ENCODE measurements at places on chromosomes 1 and 21.

DNA sequence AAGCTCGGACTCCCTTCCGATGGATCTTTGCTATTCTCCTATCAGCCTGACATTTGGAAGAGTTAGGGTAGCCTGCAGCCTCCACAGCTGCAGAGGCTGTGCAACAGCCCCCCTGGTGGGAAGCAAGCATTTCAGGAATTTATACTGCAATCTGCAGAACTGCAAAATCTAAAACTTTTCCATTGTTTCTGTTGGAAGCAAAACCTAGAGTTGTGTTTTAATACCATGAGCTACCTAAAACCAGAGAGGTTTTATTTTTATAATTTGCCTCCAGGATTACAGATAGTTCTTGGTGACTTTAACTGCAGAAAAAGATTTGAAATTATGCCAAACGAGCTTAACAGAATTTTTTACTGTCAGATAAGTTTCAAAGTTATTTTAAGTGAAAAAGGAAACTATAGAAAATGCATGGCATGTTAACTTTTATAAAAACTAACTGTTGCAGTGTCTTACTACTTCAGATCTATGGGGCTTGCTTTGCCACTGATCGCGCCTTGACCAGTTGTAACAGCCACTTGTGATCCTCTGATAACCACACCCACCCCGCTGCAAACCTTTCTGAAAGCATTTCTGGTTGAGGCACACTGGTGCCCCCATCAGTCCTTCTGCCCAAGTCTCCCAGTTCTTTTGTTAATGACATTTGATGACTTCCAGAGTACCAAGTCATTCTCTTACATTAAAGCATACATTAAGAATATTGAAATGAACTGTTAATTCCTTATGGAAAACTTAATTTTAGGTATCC is 64.8 kb downstream of the PRDM2 start:
- no peak for DNase-seq

GRCh38 chr1:109307274-109308021 is 637 bp upstream of the MYBPHL start:
- DNase-seq = no peak

GRCh38 chr1:80675454-80675853 is 1125.3 kb upstream of the ADGRL2 start:
- no peak for DNase-seq

DNA sequence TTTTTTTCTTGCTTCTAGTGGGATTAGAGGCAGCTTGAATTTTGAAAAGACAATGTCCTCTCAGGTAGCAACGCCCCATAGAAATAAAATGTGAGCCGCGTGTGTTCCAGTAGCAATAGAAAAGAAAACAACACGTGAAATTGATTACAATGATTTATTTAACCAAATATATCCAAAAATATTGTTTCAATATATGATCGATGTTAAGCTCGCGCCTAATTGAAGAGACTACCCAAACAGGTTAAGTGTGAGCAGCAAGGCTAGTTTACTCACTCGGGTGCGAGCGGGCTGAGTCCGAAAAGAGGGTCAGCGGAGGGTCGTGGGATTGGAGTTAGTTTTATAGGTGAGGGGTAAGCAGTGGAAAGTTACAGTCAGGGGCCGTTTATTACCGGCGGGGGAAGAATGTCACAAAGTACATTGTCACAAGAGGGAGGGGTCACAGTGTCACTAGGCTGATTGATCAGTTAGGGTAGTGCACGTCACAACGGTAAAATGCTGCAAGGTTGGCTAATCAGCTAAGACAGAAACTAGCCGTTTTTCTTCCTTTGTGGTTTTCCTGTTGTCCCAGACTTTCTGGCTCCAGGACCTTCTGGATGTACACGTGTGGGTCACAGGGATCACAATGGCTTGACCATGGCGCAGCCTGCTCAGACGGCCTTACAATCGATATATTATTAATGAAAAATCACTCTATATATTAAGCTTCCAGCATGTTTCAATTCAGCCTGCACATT is 697 bp upstream of the ZNF670 start:
- no peak for DNase-seq

DNA sequence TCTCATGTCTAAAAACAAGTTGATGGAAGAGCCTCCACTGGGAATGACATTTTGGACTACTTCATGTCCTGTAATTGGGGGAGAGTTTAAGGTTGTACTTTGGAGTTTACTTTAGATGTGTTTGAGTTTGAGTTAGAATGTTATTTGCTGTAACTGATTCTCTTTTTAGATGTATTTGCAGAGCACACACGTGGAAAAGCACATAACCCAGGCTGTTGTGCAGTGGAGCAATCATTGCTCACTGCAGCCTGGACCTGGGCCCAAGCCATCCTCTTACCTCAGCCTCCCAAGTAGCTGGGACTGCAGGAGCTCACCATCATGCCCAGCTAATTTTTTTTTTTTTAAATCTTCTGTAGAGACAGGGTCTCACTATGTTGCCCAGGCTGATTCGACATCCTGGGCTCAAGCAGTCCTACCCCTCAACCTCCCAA is 36.7 kb upstream of the SH3D21 start:
- no peak for DNase-seq

DNA sequence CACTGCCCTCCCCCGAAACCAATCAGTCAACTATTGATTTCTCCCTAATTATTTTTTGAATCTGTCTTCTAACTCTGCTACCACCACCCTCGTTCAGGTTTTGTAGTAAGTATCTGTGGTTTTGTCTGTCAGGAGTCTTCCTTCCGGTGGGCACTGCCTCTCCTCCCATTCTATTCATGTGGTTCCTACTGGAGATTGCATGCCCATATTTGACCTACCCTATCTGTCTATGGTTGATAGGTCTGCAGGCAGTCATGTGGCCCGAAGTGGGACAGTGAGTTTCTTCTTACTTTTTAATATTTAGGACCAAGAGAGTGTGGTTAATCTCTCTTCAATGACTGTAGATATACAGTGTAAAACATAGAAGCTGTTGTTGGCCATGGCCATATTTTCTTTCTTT is 17.8 kb upstream of the MAST2 start:
- DNase-seq = peak; percentile 9

DNA sequence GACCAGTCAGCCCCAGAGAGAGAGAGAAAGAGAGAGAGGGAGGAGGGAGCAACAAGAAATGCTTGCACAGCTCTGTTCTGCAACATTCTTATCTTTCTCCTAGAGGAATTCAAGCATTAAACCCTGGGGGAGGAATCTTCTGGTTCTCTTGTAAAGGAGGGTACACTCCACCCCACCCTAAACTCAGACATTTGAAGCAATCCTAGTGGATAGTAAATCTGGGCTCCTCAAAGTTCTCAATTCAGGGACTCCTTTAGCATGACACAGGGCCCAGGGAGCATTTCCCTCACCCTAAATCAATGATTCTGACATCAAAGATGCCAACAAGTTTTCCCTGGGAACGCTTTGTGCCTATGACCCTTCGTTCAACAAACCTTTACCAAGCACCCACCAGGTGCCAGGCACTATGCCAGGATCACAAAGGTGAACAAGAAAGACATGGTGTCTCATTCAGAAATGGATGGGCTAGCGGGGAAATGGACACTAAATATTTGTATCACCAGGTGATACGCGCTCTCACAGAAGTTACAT is 11.9 kb upstream of the CAPN2 start:
- no peak for DNase-seq

Measured in T-helper 9 cell (primary cell).